ENCODE measurements at places on chromosomes 4 and X.

- DNase-seq = no peak
These were observed 4.5 kb upstream of the ATP6AP2 start for GRCh38 chrX:40576291-40576690.

DNA sequence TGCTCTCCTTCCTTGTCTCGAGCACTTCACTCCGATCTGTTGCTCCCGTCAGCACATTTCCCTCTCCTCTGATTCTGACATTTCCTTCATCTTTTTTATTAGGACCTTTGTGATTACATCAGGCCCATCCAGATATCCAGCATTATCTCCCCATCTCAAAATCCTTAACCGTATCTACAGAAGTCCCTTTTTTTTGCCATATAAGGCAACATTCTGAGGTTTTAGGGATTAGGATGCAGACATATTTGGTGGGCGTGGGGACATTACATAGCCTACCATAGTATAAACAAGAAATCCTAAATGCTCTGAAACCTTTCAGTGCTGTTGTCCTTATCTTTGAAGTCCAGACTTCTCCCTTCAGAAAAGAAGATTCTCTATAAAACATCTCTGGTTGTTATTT lies 505.0 kb upstream of the PITX2 start:
- no peak for DNase-seq

GRCh38 chr4:1664141-1664540 lies 20.0 kb downstream of the FAM53A start:
- no peak for DNase-seq

DNA sequence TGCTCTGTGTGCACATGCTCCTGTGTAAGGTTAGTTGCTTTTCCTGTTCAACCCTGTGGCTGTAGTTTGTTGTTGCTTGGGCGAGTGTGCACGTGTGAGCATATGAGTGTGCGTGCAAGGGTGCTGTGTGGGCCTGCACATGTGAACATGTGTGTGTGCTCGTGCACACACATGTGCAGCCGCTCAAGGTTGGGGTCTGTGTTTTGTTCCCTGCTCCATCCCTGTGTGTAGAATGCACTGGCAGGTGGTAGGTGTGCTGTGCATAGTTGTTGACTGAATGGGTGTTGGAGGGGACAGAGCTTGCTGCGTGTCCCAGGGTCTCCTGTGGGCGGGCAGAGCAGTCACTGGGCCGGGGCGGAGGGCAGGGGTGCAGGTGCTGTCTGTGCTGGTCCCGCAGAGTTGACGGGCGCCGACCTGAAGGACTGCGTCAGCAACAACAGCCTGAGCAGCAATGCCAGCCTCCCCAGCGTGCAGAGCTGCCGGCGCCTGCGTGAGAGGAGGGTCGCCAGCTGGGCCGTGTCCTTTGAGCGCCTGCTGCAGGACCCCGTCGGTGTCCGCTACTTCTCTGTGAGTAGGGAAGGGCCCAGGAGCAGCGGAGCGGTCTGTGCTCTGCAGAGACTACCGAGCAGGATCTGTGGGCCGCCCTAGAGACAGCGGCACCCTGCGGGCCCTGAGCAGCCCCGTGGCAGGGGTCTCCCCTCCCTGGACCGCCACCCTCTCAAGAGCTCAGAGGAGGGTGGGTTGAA lies 27.9 kb upstream of the HGFAC start:
- DNase-seq = no peak

GRCh38 chrX:46500054-46500453 lies 45.2 kb downstream of the ZNF674 start:
- DNase-seq = no peak
